ENCODE measurements at places on chromosomes 6 and 20. TPM values are rescaled to one million over a fixed set of nuclear protein-coding genes. Genes with fewer than 3 reads are reported as not detected.

DNA sequence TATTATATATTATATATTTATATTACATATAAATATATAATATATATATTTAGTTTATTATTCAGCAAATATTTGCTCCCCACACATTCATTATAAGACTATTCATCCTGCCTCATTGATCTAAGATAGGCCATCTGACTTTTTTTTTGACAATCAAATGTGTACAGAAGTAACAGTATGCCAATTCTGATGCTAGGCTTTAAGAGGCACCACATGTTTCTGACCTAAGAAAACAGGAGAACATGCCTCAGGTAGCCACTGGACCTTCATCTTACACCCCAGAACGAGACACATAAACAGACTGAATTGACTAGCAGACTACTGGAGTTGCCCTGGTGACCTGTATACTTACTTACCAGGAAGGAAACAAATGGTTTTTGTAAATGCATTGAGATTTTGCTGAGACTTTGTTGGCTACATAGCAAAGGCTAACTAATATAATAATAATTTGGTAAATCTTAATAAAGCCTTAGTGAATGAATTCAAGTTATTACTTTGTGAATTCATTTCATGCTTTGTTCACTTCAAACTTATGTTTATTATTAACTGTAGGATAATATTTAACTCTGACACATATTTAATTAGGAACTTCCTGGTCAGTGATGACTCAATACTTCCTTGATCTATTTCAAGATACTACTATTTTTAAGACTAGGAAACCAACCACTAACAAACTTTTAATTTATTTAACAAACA lies 13.4 kb upstream of the MYO6 start:
- H3K36me3 ChIP-seq = no peaks in the 10 kb centered on the region
- no peaks in the 10 kb centered on the region for H3K27me3 ChIP-seq
- H3K4me3 ChIP-seq = no peak overlapping the region
- no peak overlapping the region for H3K27ac ChIP-seq
- no peaks in the 10 kb centered on the region for H3K4me1 ChIP-seq

- no peaks in the 10 kb centered on the region for H3K36me3 ChIP-seq
- H3K27ac ChIP-seq = no peak overlapping the region
- H3K27me3 ChIP-seq = no peaks in the 10 kb centered on the region
Measured at GRCh38 chr6:105591053-105591452, 188.2 kb upstream of the PREP start.

- H3K4me3 ChIP-seq = no peak overlapping the region
- no peak overlapping the region for H3K27ac ChIP-seq
- no peaks in the 10 kb centered on the region for H3K36me3 ChIP-seq
- H3K27me3 ChIP-seq = no peaks in the 10 kb centered on the region
- no peak for DNase-seq
Measured at GRCh38 chr6:139602577-139602976, 228.1 kb upstream of the CITED2 start.

DNA sequence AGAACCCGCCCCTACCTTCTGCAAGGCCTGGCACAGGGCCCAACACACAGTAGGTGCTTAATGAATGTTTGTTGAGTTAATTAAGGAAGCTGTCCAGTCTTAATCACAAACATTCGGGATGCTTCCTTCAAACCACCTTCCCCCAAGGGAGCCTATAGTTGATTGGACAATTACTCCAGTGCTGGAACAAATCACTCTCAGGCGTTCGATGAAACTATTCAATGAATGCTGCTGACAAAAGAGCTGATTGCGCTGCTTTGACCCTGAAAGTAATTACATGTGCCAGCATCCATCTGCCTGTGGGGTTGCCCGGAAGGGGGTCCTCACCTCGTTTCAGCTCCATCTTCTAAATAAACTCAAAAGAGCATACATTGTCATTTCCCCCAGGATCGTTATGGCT lies 112.0 kb upstream of the SRSF6 start:
- H3K4me3 ChIP-seq = no peak overlapping the region
- DNase-seq = no peak
- H3K27me3 ChIP-seq = peaks cover 94% of the 10 kb centered on the region

DNA sequence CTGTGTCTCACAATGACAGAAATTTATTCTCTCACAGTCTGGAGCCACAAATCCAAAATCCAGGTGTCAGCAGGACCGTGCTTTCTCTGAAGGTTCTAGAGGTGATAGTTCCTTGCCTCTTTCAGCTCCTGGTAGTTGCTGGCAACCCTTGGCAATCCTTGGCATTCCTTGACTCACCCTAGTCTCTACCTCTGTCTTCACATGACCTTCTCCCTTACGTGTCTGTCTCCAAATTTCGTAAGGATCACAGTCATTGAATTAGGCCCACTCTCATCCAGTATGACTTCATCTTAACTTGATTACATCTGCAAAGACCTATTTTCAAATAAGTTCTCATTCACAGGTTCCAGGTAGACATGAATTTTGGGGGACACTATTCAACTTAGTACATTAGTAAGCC lies 143.1 kb downstream of the CEP57L1 start:
- peaks cover 13% of the 10 kb centered on the region for H3K4me1 ChIP-seq
- 0 out of 2 replicates have a peak overlapping the region, but pooled peaks have one; percentile 5 for H3K27ac ChIP-seq
- no peaks in the 10 kb centered on the region for H3K36me3 ChIP-seq
- no peak for DNase-seq
- peaks cover 2% of the 10 kb centered on the region for H3K27me3 ChIP-seq

DLK2 gene
- total RNA-seq = 0.18 TPM

NMBR gene
- total RNA-seq = not detected

VSX1 gene
- 0.23 TPM for total RNA-seq
